ENCODE measurements at places on chromosomes 6 and 20. TPM values are rescaled to one million over a fixed set of nuclear protein-coding genes. Genes with fewer than 3 reads are reported as not detected.

DNA sequence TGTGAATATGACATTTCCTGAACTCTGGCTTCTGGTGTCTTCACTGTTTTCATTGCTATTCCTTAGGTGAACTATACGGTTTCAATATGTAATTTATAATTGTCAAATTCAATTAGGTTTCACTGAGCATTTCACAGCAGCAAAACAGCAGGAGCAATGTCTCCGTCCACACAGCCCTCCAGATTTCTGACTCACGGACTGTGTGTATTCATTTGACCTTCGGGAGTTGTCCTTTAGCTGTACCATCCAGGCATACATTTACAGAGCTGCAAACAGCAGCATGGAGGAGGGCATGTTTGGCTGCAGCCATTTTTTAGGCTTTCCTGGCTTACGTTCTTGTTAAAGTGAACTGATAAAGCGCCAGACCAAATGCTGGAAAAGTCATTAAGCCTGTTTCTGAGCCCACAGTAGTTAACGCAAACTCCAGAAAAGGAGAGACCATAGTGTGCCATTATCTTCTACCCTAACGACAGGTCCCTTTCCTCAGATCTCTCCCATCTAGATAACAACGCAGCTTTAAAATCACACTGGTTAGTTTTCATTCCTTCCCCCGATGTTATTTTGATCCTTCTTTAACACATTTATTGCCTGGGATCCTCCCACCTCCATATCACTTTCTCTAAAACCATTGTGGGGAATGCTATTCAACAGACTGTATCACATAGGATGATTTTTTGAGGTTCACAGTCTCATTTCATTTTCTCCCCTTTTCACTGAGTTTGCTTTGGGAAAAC lies 18.3 kb downstream of the FOXC1 start:
- DNase-seq = no peak

- no peak for DNase-seq
Measured at GRCh38 chr20:50628853-50629669, 62.3 kb downstream of the RIPOR3 start.

RAD21L1 gene
- total RNA-seq = 0.60 TPM

GRCh38 chr6:2111162-2111677 lies 134.2 kb downstream of the GMDS start:
- no peak for DNase-seq

DNA sequence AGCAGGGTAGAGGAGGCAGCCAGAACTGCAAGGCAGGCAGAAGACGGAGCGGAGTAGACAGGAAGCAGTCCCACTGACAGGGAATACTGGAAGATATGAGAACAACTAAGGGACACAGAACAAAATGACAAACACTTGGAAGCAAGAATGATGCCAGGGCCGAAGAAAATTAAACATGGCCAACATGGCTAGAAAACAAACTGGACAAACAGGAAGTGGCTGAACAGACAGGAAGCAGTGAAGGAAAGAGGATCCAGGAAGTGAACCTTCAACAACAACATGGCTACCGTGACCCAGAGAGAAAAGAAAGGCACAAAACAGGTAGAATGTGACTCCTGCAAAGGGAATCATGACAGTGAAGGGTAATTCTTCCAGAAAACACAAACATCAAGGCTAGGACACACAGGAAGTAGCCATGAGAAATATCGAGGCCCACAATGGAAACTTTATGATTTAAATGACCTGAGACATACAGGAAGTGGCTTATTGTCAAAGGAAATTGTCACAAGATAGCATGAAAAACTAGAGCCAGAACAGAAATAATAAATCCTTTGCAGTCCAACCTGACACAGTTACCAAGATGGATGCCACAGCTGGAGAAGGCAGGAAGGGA lies 9.1 kb downstream of the COL11A2 start:
- DNase-seq = no peak

GRCh38 chr6:149108038-149108748 lies 209.3 kb upstream of the TAB2 start:
- DNase-seq = no peak

DNA sequence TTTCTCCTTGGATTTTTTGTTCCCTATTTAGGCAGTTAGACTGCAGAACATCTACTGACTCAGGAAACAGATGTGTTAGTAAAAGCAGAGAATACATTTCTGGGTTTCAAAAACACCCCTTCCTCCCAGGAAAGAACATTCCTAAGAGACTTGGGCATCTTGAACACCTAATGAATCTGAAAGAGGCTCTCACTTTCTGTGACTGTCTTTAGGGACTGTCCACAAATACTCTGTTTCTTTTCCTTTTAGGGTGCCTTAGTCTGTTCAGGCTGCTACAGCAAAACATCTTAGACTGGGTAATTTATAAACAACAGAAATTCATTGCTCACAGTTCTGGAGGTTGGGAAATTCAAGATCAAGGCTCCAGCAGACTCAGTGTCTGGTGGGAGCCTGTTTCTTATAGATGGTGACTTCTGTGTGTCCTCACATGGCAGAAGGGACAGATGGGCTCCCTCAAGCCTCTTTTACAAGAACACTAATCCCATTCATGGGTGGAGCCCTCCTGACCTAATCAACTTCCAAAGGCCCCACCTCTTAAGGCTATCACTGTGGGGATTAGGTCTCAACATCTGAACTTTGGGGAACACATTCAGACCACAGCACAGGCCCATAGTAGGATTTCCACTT lies 19.4 kb upstream of the CCN5 start:
- no peak for DNase-seq

- DNase-seq = no peak
Measured at GRCh38 chr6:130593948-130594347, 228.1 kb downstream of the TMEM200A start.

ACTL10 gene
- 1.0 TPM for total RNA-seq

DNA sequence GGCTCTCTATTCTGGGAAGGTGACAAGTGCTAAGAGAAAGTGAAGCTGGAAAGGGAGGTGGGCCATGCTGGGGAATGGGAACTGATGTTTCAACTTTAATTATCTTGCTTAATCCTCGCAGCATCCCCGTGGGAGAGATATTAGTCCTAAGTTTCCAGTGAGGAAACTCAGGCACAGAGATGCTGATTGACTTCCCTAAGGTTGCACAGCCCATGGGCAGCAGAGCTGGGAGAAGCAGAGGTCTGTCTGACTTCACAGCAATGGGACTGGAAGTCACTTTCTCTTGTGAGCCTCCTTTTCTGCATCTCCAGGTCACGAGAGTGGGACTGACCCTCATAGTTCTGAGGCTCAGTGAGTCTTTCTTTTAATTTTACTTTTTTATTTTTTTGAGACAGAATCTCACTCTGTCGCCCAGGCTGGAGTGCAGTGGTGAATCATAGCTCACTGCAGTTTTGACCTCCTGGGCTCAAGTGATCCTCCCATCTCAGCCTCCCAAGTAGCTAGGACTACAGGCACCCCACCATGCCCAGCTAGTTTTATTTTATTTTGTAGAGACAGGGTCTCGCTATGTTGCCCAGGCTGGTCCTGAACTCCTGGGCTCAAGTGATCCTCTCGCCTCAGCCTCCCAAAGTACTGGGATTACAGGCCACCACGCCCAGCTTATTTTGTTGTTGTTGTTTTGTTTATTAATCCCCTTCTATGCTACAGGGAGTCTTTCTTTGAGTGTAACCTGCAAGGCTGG lies 2.6 kb downstream of the RAB44 start:
- no peak for DNase-seq

Measured in PC-9 (cell line).